T-helper 22 cell (primary cell): ENCODE measurements at places on chromosomes 2 and 18.

GRCh38 chr2:29108225-29108624 lies 7.0 kb upstream of the CLIP4 start:
- DNase-seq = no peak

DNA sequence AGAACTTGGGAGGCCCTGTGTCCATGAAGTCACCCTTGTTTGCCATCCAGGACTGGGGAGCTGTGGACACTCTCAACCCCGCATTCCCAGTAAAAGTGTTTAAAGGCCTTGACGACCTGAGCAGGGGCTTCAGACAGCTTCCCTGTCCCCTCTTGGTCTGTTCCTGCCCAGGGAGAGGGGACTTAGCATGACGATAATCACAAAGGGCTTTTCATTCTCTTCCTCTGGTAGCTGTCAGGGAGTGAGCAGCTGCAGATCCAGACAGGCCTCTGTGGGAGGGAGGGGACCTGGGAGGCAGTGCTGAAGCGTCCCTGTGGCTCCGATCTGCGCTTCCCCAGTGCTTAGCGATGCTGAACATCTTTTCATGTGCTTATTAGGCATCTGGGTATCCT lies 77.8 kb upstream of the HS6ST1 start:
- no peak for DNase-seq

DNA sequence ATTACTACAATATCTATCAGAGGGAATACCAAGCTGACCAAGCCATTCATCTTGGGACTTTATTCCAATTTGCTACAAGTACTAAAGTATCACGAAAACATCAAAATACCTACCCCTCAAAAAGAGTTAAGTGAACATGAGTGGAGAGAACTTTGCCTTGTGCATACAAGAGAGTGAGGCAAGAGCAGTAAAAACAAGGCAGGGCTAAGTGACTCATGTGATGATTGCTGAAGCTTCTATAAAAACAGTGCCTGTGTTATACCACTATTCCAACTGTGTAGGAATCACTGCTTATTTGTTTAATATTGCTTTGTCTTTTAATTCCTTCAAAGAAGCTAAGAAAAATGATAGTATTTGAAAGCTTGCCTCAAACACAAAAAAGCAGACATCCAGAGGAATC lies 61.2 kb downstream of the FARSB start:
- no peak for DNase-seq

- DNase-seq = no peak
These were observed 35.4 kb upstream of the REEP1 start for GRCh38 chr2:86372641-86373502.
